ENCODE measurements at places on chromosomes 12 and 14.

- no peak for DNase-seq
These were observed 40.8 kb upstream of the CSRP2 start for GRCh38 chr12:76919383-76920171.

- no peak for DNase-seq
These were observed 133.6 kb upstream of the NOS1 start for GRCh38 chr12:117494833-117495655.

- no peak for DNase-seq
These were observed 8.3 kb downstream of the ADGRD1 start for GRCh38 chr12:130961921-130962451.

GRCh38 chr14:64968167-64968566 is 4.0 kb downstream of the RAB15 start:
- no peak for DNase-seq

DNA sequence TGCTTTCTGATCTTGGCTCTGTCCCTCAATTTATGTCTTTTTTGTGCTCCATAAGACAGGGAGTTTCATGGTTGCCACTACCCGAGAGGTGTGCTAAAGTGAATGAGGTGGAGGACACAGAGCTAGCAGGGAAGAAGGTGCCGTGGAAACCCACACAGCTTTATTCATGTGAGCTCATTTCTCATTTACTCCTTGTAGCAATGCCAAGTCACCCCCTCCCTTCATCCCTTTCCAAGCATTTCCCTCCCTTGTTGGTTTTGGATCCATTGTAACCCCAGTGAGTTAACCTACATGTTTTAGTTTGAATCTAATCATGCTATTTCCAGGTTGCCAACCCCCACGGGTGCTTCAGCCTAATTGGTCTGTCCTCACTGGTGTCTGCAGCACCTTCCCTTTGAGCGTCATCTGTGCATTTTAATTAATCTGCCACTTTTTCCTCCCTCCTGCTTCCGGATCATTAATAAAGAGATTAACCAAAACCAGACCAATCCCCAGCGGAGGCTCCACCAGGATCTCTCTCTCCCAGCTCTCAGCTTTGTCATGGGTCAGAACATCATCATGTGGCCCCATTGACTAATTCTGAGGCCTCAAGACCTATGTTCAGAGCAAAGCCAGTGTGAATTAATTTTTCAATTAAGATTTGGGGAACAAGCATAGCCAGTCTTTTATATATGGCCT is 56.2 kb downstream of the NTF3 start:
- DNase-seq = no peak

GRCh38 chr12:41891226-41891625 is 253.4 kb downstream of the GXYLT1 start:
- DNase-seq = no peak

GRCh38 chr14:69464829-69465228 is 19.7 kb upstream of the PLEKHD1 start:
- no peak for DNase-seq

DNA sequence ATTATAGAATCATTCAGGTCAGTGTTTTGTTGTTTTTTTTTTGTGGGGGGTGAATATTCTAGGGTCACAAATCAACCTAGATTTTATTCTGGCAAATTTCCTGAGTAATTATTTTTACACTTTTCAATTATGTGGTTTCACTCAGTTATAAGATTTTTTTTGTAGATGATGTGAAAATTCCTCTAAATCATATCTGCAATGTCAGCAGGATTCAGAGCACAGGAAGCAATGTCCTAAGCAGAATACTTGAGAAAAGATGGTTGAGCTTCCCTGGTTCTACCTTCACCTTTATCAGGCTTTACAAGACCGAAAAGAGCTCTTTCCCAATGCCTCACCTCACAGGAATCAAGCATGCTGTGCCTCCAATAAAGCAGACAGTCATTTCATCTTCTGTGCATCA is 124.3 kb downstream of the SLC41A2 start:
- DNase-seq = no peak

DNA sequence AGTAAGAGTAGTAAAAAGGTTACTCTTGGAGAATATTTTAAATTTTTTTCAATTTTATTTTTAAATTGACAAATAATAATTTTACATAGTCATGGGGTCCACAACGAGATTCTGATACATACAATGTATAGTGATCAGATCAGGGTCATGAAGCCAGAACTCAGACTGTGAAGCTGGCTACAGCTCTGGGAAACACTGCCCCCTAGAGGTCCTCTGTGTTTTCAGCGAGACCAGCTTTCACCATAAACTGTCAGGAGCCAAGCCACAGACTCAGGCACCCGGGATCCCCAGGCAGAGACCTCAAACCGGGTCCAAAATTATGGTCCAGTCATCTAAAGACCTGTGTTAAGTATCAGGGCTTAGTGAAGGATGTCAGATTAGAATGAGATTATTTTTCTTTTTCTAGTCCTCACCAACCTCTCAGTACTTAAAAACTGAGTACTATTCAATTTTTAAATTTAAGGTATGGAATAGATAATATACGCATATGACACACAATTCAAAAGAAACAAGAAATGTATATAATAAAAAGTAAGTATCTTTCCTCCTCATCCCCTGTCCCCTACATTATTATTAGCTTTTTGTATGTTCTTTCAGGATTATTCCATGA is 397.1 kb downstream of the MDGA2 start:
- DNase-seq = peak; percentile 72

GRCh38 chr14:98120831-98121464 is 1151.0 kb downstream of the BCL11B start:
- DNase-seq = no peak

GRCh38 chr14:73491256-73492042 is 716 bp downstream of the RIOX1 start:
- DNase-seq = peak; percentile 65

DNA sequence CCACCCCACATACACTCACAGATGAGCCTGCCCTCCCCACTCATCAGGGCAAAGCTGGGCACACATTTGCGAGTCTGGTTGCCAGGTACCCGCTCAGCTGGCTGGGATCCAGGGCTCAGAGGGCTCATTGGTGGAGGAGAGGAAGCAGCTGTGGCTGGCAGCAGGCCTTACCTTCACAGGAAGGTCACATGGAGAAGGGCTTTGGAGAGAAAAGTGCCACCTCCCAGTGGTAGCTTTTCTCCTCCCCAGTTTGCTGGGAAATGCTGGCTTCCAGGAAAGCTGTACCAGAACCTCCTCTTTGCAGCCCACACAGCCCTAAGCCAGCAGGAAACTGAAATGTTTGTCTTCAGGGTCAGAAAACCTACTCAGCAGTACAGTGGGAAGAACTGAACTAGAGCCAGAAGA is 55.6 kb downstream of the LGMN start:
- no peak for DNase-seq

DNA sequence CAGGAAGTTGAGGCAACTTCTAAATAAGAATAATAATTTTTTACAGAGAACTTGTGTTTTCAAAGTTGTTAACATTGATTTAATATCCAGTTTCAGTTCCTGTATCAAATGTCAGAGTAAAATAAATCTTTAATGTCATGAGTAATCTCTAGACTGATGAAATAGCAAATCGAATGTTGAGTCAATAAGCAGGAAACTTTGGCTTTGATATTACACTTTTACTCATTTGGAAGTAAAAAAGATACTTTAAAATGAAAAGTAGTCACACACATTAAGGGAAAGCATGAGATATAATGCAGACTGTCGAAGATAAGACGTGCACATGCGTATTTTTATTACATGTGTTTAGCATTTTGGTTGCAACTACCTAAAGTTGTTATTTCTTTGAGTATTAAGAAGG is 78.2 kb upstream of the PTGDR start:
- DNase-seq = no peak

- no peak for DNase-seq
These were observed 659 bp downstream of the TRAFD1 start for GRCh38 chr12:112126000-112126438.

DNA sequence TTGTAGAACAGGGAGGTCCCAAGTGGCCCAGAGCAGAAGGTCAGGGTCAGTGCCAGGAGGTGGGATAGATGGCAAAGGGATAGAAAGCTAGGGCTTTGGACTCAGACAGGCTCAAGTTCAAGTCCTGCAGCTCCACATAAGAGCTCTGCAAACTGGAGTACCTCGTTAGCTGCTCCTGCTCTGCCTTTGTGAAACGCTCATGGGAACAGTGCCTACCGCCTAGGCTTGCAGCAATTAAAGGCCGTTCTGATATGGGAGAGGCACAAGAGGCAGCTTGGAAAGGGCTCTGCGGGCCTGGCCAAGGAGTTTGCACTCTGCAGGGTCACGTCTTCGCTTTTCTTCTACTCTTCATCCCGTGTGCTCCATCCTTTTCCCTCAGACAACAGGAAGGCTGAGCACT is 54.1 kb downstream of the MAP1LC3B2 start:
- no peak for DNase-seq

DNA sequence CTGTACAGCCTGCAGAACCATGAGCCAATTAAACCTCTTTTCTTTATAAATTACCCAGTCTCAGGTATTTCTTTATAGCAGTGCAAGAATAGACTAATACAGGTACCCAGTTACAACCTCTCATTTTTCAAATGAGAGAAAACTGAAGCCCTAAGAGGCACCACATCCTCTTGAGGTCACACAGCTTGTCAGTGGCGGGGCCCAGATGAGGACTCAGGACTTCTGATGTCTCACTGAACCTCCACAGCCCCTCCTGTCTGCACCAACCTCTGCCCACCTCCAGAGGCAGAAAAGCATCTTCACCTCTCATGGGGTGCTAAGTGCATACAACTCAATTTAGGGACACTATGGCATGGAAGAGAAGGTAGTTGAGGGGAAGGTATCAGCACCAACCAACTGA is 120.7 kb downstream of the CRACR2A start:
- DNase-seq = no peak

- no peak for DNase-seq
These were observed 416.0 kb downstream of the LRIG3 start for GRCh38 chr12:58504143-58504938.

DNA sequence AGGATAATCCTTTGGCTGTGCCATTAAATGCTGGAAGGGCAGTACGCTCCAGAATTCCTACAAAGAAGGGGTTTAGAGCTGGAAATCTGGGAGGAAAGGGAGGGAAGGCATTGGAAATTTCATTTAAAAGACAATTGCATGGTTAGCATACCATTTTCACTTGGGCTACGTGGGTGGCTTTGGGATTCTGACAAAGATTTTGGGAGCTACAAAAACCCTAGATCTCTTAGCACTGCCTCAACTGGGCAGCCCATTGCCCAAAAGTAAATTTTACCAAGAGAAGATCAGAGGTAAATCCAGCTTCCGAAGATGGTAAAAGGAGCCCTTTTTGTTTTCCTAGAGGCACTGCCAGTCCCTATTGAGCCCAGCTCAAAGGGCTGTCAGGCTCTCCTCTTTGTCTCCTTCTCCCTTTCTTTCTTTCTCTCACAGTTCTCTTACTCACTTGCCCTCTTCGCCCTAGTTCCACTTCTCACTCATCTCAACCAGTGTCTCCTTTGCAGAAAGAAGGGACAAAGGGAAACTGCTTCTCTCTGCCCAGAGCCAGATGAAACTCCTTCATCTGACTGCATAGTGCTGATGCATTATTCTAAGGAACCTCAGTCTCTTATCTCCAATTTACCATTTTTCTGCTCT is 125.4 kb upstream of the PLEKHA5 start:
- peak; percentile 33 for DNase-seq

DNA sequence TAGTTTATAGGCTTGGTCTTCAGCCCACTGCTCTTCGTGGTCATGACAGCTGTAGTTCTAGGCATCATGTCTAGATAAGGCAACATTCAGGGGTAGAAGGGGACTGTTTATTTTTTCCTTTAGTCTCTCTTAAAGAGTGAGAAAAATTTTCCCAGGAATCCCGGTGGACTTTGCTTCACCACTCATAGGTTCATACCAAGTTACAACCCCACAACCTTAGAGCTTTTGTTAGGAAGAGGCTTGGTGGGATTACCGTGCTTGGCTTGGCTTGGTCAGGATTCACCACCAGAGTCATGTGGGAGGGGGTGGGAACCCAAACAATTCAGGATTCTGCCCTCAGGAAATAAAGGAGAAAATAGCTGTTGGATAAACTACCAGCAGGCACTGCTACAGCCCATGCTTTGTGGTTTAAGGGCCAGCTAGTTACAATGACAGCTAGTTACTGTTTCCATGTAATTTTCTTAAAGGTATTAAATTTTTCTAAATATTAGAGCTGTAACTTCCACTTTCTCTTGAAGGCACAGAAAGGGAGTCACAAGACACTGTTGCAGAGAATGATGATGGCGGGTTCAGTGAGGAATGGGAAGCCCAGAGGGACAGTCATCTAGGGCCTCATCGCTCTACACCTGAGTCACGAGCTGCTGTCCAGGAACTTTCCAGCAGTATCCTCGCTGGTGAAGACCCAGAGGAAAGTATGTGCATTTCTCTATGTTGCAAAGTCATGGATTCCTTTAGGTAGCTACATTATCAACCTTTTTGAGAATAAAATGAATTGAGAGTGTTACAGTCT is 25.9 kb upstream of the PAPLN start:
- no peak for DNase-seq

DNA sequence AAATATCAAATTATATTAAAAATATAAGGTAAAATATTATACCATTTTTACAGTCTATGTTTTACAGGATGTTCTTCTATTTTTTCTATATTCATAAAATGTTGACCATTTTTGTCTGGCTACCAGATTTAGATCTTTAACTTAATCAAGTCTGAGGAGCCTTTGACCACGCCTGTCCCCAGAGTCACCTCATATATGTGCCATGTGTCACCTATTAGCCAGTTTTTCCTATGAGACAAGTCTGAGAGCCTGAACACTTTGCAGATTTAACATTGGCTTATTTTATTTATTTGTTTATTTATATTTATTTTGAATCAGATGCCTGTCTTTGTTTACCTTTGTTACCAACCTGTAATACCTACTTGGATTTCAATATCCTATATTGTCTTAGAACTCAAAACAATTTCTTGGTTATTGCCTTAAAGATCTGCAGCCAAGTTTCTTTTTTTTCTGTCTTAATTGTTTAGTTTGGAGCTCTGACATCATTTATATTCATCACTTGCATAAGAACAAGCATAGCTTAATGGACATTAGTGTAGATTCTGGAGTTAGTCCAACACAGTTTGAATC is 116.2 kb upstream of the ALX1 start:
- no peak for DNase-seq
